CD8-positive, alpha-beta T cell (primary cell): ENCODE measurements at places on chromosomes 11 and 22.

- DNase-seq: no peak
Measured at GRCh38 chr22:20405931-20406685, 12.2 kb downstream of the ZNF74 start.

- no peak for DNase-seq
Measured at GRCh38 chr11:116855413-116855812, 18.0 kb upstream of the APOA1 start.

- DNase-seq: no peak
Measured at GRCh38 chr22:37439347-37439746, 12.1 kb upstream of the ELFN2 start.

GRCh38 chr11:115784796-115785521, 280.7 kb upstream of the CADM1 start:
- no peak for DNase-seq

DNA sequence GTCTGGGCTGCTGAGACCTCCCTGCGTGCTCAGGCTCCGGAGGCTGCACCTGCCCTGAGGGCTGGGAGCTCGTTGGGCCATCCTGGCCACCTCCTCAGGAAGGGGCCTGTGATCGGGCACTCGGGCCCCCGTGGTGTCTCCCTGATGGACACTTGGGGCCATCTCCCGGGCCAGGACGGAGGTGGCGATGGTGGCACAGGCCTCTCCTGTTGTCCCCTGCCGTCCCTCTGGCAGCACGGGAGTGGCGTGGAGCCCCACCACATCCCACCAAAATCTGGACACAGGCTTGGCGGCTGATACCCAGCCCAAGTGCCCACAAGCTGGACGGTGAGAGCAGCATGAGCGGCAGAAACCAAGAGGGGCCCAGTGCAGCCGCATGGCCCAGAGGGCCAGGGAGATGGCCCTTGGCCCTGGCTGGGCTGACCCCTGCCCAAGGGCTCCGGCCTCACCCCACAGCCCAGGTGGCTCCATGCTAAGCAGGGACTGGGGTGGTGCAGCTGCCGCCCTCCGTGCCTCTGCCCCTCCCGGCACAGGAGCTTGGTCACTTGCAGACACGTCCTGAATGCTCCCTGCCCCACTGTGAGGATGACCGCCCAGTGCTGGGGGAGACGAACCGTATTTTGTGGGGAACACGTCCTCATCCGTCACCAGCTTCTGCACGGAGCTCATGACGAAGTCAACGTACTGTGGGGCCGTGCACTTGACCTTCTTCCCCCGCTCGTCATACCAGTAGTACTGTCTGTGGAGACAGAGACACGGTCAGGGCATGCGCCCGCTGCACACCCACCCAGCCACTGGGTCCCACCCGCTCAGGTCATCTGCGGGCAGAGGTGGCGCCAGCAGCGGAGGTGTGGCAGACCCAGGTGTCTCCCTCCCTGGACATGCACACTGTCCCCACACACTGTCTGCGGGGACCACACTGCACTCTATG, 15.6 kb downstream of the MOB2 start:
- DNase-seq: no peak

DNA sequence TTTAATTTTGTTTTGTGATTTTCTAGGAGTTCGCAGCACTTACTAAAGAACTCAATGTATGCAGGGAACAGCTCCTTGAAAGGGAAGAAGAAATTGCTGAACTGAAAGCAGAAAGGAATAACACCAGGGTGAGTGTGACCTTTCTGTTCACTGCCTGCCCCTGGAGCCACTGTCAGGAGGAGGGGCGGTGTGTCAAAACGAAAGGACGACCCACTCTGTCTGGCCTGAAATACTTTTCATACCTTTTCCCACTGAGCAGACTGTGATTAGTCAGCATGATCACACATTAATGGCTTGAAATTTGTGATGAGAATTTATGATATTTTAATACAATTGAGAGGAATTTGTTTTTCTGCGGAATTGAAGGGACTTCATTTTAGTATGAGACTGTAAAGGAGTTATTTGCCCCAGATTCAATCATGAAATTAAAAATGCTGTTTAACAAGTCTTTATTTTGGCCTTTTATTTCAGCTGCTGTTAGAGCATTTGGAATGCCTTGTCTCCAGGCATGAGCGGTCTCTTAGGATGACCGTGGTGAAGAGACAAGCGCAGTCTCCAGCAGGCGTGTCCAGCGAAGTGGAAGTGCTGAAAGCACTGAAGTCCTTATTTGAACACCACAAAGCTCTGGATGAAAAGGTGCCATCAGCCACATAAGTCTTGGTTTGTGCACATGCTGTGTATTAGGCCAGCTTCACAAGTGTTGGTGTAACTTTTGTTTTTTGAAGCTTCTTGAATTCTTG, 54.1 kb downstream of the PPFIA1 start:
- DNase-seq: no peak

DNA sequence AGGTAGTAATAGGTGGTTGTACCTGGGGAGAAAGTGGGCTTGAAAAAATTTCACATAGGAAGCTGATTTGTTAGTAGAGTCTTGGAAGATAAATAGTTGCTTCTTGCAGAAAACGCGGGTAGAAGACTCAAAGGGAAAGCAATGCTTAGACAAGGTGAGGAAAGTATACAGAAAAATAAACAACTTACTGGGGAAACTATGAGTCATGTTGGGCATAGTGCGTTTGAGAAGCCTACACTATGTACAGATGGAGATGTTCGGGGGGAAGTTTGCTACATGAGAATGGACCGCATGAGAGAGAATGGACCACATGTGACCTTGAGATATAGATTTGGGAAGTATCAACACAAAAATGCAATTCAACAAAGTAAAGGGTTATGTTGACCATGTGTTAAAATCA, 86.7 kb upstream of the DDI1 start:
- DNase-seq: no peak

- no peak for DNase-seq
Measured at GRCh38 chr11:93639548-93639947, 21.9 kb upstream of the CEP295 start.

- DNase-seq: no peak
Measured at GRCh38 chr11:16945671-16946469, 68.3 kb downstream of the PLEKHA7 start.

GRCh38 chr11:66744485-66745355, 15.7 kb upstream of the SPTBN2 start:
- peak; percentile 85 for DNase-seq

- DNase-seq: no peak
Measured at GRCh38 chr22:42716221-42716620, 4.4 kb downstream of the A4GALT start.

GRCh38 chr22:38709306-38709705, 3.6 kb downstream of the GTPBP1 start:
- no peak for DNase-seq

GRCh38 chr22:29758068-29758622, 8.7 kb downstream of the ZMAT5 start:
- DNase-seq: no peak

GRCh38 chr11:68843703-68844312, 2.1 kb upstream of the CPT1A start:
- DNase-seq: peak; percentile 81

DNA sequence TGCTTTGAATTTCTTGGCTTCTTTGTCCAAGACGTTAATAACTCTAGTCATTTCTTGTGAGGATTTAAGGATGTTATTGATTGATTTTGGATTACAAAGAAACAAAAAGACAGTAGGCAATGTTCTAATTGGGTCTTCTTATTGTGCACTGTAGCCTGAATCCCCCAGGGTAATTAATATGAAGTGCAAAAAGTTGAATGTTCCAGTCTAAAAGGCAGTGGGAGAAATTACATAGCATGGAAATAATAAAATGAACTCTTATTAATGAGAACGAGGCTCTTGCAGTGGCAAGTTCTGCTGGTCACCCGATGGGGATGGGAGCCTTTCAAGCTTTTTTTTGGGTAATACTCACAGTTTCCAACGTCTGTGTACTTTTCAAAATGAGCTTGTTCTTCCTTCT, 45.6 kb downstream of the UBASH3B start:
- DNase-seq: no peak
